ENCODE measurements at places on chromosomes 7 and 10.

GRCh38 chr10:91381257-91381891, 28.8 kb upstream of the HECTD2 start:
- no peak for DNase-seq

DNA sequence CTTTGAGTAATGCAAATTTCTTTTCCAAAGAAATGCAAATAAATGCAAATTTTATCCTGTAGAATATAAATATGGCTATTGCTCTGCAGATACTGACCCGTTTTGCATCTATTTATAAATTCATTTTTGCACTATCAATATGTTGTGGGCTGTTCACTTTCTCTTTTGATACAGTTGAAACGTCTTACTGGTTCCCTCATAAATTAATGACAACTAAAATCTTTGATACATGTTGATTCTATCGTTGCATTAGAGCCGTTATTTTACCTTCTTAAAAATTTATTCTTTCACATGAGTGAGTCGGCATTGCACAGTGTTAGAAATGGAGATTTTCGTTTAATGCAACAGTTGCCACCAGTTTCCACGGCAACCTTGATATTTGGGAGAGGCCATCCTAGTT, 689.3 kb upstream of the FOXK1 start:
- DNase-seq = no peak

DNA sequence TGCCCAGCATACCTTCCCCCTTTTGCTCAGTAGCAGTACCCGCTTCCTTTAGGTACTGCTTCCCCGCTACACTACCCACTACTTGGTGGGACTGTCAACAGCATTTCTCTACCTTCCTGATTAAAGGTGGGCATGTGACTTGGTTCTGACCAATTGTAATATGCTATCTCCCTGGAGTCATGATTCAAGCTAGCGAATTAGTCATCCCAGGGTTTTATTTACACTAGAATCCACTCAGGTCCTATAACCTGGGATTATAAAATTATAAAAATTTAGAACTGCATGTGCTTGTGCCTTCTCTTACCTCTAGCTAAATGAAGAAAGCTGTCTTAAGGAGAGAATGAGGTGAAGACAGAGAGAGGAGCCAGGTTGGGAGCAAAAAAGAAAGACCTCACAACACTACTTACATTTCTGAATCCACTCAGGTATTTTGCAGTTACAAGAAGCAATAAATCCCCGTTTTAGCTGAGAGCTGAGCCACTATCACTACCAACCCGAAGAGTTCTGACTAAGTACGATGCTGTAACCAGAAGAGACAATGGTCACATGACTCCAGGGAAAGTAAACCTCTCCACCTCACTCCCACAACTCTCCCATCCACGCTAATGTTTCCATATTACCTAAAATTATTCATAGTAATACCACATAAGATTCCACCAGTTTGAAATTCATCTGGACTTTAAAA, 9.7 kb downstream of the GBX1 start:
- DNase-seq = no peak

DNA sequence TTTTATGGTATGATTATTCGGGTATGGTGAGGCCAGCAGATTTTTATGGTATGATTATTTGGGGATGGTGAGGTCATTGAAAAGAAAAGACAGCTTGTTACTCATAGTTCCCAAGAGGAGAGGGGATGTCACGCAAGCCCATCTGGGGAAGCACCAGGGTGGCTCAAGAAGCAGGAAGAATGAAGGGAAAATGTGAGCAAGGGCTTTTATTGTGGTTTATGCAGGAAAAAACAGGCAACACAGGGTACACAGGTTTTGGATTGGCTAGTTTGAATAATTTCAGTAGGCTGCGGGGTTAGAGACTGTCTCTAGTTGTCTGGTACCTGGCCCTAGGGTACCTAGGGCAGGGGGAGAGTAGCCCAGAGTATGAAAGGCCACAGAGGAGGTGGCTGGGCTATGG, 26.8 kb upstream of the DGKI start:
- no peak for DNase-seq

GRCh38 chr10:62231805-62232204, 36.8 kb downstream of the RTKN2 start:
- DNase-seq = no peak

GRCh38 chr7:151524331-151524730, 4.6 kb upstream of the RHEB start:
- DNase-seq = no peak

- DNase-seq = no peak
These were observed 89.6 kb downstream of the ACTR3B start for GRCh38 chr7:152849128-152849527.

DNA sequence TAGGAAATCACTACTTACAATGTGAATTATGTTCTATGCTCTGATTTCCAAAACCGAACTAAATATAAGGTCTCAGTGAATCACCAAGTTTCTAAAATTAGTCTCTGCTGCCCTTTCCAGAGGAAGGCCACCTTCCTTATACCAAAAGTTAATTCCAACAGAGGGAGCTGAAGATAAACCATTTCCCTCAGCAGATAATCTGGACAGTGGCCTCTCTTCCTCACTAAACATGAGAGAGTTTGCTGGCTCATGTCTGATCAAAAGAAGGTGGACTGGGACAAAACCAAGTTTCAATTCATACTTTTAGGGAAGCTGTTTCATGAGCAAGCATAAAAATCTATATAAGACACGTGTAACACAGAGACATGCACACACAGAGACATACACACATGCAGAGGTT, 6.4 kb downstream of the FEZF1 start:
- DNase-seq = no peak

- DNase-seq = no peak
These were observed 663 bp downstream of the HERPUD2 start for GRCh38 chr7:35694161-35694783.

GRCh38 chr10:35307297-35307696, 29.0 kb upstream of the CCNY start:
- no peak for DNase-seq

GRCh38 chr7:99385564-99385963, 11.0 kb downstream of the ARPC1B start:
- no peak for DNase-seq

GRCh38 chr10:131947631-131948347, 33.9 kb downstream of the BNIP3 start:
- no peak for DNase-seq

DNA sequence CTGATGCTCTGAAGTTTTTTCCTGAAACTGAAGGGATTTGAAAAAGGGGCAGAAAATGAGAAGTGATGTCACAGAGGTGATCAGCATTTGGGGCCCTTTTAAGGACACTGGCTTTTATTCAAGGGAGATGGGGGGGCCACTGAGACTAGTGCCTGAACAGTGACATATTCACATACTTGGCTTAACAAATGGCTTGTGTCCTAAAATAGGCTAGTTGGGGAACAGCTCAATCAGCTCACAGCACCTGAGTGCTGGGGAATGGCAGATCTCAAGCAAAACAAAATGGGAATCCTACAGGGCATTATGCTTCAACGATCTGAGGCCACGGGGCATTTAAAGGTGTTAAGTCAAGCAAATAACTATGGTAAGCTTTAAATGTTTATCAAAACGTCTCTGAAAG, 90.1 kb downstream of the UBE2H start:
- DNase-seq = no peak

DNA sequence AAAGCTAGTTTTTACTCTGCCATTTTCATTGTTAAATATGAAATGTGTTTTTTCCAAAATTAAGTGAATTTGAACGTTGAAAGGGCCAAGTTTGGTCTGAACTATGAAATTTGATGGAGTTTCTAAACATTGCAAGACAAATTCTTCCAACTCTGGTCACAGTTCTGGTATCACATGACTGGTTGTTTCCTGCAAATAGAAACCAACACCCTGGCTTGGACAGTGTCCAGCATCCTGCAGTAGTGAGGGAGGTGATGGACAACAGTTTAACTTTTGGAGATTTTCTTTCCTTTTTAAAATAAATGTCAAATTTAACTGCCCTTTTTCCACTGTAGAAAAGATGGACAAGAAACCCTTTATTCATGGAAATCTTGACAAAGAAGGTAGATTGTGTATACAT, 54.8 kb upstream of the AGBL3 start:
- DNase-seq = no peak

DNA sequence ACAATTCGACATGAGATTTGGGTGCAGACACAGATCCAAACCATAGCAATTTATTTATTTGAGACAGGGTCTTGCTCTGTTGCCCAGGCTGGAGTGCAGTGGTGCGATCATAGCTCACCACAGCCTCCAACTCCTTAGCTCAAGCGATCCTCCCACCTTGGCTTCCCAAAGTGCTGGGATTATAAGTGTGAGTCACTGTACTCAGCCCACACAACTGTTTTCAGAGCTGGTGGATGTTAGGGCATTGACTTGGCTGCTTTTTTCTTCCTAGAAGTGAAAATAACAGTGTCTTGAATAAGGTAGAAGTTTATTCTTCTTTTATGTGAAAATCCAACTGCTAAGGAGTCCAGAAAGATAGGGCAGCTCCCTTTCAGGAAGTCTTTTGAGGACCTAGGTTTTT, 132.1 kb downstream of the CCDC3 start:
- no peak for DNase-seq

DNA sequence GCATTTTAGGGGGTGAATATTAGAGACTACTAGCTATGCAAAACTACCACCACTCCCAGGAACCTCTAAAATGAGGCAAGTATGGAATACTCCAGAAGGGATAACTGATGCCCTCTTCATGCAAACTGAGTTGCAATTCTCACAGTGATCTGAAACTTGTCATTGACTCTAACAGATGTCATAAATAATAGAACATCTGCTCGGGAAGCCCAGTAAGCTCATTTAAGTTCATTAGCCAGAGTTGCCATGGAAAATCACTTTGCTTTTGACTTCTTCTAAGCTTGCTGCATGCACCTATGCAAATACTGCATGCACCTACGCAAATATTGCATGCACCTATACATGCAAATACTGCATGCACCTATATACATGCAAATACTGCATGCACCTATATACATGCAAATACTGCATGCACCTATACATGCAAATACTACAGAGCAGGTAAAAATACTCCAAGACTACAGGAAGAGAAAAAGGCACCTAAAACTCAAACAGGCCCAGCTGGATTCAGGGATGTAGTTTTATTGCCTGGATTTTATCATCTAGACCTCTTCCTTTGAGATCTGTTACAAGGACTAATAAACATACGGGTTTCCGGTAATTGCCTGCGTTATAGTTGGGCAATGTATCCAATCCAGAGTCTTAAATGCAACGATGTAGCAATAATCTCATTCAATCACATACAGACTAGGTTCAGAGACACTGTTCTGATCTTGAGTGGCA, 1061.1 kb upstream of the AUTS2 start:
- no peak for DNase-seq

GRCh38 chr7:148978091-148978490, 50.2 kb downstream of the PDIA4 start:
- DNase-seq = no peak

DNA sequence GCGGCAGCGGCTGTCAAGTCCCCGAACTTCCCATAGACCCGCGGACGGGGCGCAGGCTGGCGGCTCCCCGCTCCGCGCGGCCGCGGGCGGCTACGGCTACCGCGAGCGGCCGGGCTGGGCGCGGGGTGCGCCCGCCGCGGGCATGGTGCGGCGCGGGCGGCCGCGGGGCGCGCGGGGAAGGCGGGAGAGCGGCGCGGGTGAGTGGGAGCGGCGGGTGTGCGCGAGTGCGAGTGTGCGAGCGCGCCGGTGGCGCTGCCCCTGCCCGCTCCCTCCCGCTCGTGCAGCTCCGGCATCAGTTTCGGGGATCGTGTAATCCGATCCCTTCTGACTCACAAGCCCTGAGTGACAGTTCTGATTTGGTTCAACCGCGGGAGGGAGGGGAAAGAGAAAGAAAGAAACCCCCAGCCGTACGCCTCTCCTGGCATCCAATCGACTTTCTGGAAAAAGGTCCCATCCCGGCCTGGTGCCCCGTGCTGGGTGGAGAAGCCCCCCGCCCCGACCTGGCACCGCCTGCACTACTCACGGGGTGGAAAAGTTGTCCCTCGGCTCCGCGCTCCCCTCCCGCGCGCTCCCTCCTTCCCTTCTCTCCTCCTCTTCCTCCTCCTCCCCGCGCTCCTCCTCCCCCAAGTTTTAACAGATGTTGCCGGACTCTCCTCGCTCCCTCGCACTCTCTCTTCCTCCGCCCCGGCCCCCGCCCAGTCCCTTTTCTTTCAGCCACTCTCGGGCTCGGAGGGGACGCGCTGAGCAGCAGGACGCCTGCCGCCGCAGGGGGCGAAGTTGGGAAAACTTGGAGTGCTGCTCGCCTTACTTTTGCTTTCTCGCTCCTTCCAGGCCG, at the start of gene GLI3:
Gene GLI3, minus strand, starts transcription at position 234 of the 835 bp plus-strand sequence. CDS start 13,956 bp downstream, outside the sequence.
- no peak for DNase-seq

DNA sequence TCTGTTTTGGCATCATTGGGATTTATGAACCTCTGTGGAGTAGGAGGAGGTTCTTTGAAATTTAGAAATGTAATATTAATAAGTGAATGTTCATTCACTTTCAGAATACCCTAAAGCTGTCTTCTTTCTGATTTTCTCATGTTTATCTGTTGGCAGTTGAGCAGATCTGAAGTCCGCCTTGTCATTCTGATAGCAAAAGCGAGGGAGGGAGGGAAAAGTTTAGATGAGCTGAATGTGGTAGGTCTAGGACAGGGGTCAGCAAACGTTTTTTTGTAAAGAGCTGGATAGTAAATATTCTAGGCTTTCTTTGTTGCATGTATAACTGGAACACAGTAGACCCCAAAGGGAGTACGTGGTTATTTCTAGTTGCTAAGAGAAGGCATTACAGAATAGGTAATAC, 94.4 kb upstream of the GATA3 start:
- DNase-seq = no peak

- no peak for DNase-seq
These were observed 31.8 kb upstream of the BMPER start for GRCh38 chr7:33873518-33873917.

GRCh38 chr7:142800699-142801260, 30.0 kb downstream of the PRSS2 start:
- DNase-seq = no peak

GRCh38 chr7:29207162-29207801, 12.7 kb downstream of the CHN2 start:
- no peak for DNase-seq

- no peak for DNase-seq
These were observed 40.2 kb upstream of the PAX2 start for GRCh38 chr10:100705139-100705538.

DNA sequence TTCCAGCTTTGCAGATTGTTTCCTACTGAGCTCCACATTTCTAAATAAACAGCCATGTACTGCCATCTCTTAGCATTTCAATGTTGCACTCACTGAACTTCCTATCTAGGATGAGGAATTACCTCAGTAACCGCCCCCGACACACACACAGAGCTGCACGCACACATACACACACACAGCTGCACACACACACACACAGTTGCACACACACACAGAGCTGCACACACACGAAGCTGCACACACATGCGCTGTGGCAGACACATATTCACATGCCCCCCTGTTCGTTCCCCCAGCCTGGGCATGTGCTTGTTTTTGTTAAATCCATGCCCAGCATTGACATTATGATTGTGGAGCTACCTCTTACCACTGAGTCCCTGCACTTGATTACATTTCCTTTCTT, 39.6 kb upstream of the CNPY1 start:
- DNase-seq = no peak
